ENCODE measurements at places on chromosomes 3 and 15.
A peak's percentile ranks its signal among the peaks of the same experiment; 100 is the strongest.

- peak; percentile 88 for DNase-seq
These were observed 88.4 kb upstream of the GALNT15 start for GRCh38 chr3:16085884-16086608.

DNA sequence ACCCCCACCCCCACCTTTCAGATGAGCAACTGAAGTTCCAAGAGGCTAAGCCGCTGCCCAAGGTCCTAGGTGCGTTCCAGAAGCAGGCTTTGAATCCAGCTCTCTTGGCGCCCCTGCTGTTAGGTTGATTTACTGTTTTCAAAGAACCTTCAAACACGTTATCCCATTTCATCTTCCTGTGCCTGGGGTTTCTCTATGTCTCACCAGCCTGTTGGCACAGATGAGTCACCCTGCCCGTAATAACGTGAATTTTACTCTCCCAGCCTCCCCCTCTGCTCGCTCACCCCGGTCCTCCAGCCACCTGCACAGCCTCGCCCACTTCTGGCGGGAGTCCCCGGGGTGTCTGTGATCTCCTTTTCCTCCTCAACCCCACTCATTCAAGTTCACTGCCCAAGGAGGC is 13.0 kb upstream of the TSEN2 start:
- DNase-seq: no peak

- no peak for DNase-seq
These were observed 352.0 kb upstream of the ADAMTS9 start for GRCh38 chr3:65039754-65040210.

- peak; percentile 83 for DNase-seq
These were observed 33.6 kb downstream of the VGLL4 start for GRCh38 chr3:11610044-11610671.

GRCh38 chr3:67000009-67000408 is 1.9 kb downstream of the KBTBD8 start:
- no peak for DNase-seq

DNA sequence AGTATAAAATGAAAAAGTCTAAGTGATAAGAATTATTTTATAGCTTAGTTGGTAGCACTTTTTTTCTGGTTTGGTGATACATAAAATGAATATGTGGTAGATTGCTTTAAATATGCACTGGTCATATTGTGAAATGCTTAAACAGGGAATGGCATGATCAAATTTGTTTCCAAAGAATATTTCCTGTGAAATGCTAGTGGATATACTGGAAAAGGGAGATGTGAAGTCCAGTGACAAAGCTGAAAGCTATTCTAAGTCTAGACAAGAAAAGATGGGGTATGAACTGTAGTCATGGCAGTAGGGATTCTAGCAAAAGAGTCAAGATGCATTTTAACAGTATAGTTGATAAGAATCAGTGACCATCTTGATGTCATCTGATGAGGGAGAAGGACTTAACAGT is 98.9 kb upstream of the MME start:
- DNase-seq: no peak

GRCh38 chr15:98727115-98728040 is 79.0 kb downstream of the IGF1R start:
- peak; percentile 86 for DNase-seq

DNA sequence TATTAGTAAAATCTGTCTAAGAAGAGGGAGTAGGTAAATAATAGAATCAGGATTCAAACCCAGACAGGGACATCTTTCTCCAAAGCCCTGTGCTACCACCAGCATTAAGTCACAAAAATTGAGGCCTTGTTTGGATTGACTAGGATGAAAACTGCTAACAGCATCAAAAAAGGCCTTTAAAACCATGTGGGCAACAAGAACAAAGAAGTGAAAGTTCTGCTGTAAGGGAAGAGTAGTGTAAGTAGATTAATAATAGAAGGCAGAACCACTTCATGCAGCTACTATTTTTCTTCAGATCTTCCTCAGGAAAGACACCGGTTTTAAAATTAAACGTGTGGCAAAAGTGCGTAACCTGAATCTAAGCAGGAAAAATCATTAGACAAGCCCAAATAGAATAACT is 15.3 kb upstream of the KBTBD12 start:
- DNase-seq: no peak

DNA sequence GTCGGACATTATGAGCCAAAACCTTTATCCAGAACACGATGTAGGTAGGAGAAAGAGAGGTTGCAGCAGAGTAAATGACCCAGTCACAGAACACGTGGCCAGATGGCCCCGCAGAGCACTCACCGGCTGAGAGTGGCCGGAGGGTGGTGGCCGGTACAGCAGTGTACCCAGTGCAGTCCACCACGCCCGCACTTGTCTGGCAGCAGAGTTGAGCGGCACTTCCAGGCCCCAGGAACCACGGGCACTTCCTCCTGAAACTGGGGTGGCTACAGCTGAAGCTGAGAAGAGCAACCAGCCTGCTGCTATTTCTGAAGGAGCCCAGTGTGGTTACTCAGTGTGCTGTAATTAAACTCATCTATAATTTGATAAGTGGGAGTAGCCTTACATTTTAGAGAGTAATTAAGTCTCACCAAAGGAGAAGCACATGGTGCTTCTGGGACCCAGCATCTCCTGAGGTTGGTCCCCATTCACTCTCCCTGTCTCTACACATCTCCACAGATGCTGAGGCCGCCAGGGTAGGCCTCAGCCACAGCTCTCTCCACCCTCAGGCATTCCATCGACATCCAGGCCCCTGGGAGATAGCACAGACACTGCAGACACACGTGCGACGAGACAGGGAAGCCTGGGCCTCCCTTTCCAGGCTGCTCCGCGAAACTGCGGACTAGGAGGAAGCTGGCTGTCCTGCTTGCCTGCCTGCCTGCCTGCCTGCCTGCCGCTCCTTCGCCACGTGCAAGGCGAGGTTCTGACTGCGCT is 49.8 kb downstream of the BDH1 start:
- DNase-seq: no peak

- no peak for DNase-seq
These were observed 311.8 kb downstream of the NTRK3 start for GRCh38 chr15:87944691-87945090.

DNA sequence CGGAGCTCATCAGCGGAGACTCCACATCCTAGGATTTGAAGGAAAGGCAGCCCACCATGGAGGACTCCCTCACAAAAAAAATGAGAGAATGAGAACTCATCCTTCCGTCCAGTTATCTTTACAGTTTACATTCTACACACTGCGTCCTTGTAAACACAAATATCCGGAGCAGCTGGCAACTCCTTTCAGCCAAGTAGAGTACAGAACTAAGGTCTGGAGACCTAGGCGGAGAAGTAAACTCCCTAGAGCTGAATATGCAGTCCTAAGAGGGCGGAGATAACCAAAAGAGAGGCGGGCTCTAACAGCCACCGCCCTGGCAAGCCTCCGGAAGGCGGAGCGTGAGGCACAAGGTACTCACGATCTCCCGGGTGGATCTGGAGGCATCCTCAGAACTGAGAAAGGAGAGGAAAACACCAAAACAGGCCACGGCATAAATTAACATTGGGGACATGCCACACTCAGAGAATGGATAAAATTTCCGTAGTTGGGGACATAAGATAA is 924 bp upstream of the SIN3A start:
- DNase-seq: peak; percentile 91

- no peak for DNase-seq
These were observed 500 bp downstream of the PARP6 start for GRCh38 chr15:72271895-72272212.

DNA sequence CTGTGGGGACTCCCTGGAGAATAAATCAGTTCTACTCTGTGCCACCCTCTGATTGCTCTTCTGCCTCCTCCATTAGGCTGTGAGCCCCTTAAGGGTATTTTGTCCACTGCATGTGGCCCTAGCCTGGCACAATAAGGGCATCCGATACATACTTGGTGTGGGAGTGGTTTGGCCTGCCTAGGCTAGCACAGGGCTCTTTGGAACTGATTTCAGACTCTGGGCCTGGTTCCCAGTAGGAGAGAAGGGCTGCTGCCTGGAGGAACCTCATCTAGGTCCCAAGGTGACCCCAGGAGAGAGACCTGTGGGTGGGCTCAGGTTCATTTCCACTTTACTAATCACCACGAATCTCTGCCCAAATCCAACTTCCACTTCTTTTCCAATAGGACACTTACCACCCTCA is 5.3 kb upstream of the CTDSPL start:
- DNase-seq: no peak

- DNase-seq: no peak
These were observed 50.6 kb downstream of the PGPEP1L start for GRCh38 chr15:98956796-98957553.

- DNase-seq: peak; percentile 67
These were observed 65.7 kb upstream of the ALDH1L1 start for GRCh38 chr3:126245811-126246727.

GRCh38 chr15:101126618-101127505 is 125.0 kb downstream of the CHSY1 start:
- DNase-seq: peak; percentile 56

- peak; percentile 11 for DNase-seq
These were observed 43.5 kb upstream of the SLC41A3 start for GRCh38 chr3:126127452-126127851.

DNA sequence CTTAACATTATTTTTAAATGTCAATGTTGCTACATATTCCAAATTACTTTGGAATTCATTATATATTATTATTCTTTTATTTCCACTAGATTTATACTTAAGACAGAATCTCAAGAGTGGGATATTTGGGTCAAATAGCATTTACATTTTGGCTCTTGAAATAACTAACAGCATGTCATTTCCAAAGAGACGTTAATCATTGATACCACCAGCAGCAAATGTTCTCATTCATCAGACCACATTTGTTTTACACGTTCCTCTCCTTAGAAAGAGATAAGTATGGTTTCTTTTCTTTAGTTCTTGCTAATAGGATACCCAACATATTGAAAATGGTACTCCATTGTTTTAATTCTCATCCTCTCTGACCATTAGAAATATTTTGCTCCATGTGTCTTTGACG is 229.8 kb downstream of the LPP start:
- no peak for DNase-seq

DNA sequence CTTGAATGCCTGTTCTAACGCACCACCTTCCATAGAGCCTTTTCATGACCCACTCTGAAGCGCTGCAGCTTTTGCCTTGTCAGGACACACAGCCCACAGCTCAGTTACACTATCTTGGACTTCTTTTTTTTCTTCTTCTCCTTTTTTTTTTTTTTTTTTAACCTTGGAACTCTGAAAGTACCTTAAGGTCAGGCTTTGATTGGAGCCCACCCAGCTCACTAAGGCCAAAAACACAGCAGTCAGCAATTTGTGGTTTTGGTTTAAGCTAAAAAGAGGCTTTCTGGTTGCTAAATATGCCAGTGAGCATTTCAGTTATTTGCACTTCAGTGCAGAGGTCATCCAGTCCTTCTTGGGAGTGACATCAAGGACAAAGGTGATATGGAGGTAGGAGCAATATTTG is 1.7 kb downstream of the SLC25A20 start:
- peak; percentile 38 for DNase-seq

GRCh38 chr15:41501931-41502794 is 8.5 kb downstream of the ITPKA start:
- no peak for DNase-seq

DNA sequence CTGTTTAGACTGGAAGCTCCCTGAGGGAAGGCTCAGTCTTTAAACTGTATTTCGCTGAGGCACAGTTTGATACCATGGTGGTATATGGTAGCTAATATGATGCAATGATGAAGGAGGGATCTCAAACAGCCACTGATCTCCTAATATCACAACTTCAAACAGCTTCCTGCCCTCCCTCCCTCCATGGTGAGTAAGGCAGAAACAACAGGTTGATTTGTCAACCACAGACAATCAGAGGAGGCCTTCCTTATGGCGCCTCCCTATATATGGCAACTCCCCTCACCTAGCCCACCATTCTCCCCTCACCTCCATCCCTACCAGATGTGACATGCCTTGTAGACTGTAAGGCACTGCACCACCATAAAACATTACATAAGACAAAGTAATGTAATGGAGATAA is 316.5 kb upstream of the ICE2 start:
- no peak for DNase-seq

DNA sequence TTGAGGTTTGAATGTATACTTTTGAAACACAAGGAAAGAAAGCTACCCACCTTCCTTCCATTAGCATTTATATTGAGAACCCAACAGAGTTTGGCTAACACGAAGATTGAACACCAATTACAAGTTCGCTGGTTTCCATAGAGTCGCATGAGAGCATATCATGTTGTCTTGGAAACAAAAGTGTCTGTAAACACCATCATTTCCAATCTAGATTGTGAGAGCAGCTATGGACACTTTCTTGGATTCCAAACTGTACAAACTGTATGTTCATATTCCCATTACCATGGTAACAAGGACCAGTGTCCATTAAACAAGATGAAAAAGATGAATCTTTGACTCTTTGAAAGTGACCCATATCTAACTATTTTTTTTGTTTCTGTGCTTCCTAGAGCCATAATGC is 529.9 kb upstream of the ROBO1 start:
- DNase-seq: no peak

- peak; percentile 79 for DNase-seq
These were observed 1.6 kb upstream of the MEIS2 start for GRCh38 chr15:37101980-37102304.

- DNase-seq: no peak
These were observed 212.3 kb downstream of the RPLP1 start for GRCh38 chr15:69664572-69665571.

GRCh38 chr3:176839466-176839865 is 357.8 kb downstream of the TBL1XR1 start:
- no peak for DNase-seq

GRCh38 chr3:50121072-50122032 is 32.6 kb downstream of the RBM5 start:
- peak; percentile 87 for DNase-seq

DNA sequence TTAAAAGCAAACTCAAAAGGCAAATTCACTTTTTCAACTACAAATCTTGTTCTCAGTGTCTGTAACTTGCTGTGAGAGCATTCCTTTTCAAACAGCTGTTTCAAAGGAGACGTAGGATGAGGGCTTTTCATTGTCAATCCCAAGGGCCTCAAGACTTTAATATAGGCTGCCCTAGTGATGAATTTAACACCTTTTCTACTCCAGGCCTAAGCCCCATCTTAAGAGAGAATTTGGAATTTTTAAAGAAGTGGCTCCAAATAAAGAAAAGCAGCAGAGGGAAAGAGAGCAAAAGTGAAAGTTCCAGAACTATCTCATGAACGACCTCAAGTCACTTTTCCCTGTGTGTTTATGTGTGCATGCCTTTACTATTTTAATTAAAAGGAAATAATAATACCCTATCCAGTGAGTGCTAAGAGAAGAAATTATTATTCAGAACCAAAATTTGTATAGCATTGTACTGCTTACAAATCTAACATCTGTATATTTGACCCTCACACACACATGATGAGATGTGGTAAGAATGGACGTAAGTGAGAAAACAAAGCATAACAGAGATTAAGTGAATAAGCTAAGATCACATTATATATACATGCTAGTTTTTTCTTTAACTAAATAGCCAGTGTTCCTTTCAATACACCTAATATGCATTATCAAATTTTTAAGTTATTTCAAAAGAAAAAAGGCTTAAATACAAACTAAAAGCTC is 196.4 kb downstream of the VGLL3 start:
- no peak for DNase-seq

- no peak for DNase-seq
These were observed 31.8 kb upstream of the RASA2 start for GRCh38 chr3:141454906-141455602.

- no peak for DNase-seq
These were observed 185.6 kb downstream of the ADAMTS17 start for GRCh38 chr15:100156201-100156600.

GRCh38 chr3:120762615-120763014 is 20.1 kb downstream of the GTF2E1 start:
- DNase-seq: no peak

Data from femur (tissue), 1 donor.